Hippocampal formation (tissue), 2 donors: ENCODE measurements at places on chromosomes 7 and 10.

GRCh38 chr7:92909686-92910475, 73.5 kb upstream of the CDK6 start:
- no peak for DNase-seq

- peak; percentile 51 for DNase-seq
Observed at GRCh38 chr7:85041605-85042216, 145.1 kb downstream of the SEMA3D start.

- no peak for DNase-seq
Observed at GRCh38 chr7:134374791-134375190, 58.1 kb upstream of the SLC35B4 start.

DNA sequence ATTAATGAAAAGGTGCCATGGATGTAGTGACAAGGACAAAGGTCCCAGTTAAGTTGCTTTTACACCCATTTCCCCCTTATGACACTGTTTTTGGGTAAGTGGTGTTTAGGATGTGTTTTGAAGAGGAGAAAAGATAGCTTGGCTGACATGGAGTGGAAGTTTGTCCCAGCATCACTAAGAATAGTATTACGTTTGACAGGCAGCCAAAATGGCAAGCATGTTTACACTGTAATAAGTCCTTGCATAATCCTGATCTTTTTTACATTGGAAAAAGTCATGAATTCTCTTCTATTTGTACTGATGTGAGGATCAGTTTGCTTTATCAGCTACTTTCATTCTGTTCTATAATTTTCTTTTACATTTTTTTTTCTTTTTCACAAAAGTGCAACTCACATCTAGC, 137.8 kb downstream of the CHRM2 start:
- no peak for DNase-seq

- peak; percentile 66 for DNase-seq
Observed at GRCh38 chr7:6589829-6590644, at the start of gene INTS15. TSS of gene INTS15 (plus strand) at chr7:6590021. CDS start at chr7:6590284, 263 bp downstream.

DNA sequence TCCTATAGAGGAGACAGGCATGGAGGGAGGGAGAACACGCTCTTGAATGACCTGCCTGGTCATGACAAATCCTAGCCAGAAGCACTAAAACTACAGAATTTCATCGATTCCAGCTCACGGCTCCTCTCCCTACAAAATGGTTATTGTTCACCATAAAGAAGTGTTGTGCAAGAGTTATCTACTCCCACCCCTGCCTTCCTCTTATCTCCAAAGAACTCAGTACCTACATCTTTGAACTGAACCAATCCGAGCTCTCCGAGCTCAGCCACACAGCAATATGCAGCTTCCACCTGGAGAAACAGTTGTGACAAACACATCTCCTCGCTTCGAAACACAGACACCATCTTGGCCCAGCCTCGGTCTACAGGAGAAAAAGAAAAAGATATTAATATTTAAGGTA, 26.9 kb upstream of the TMEM213 start:
- DNase-seq, result no peak

DNA sequence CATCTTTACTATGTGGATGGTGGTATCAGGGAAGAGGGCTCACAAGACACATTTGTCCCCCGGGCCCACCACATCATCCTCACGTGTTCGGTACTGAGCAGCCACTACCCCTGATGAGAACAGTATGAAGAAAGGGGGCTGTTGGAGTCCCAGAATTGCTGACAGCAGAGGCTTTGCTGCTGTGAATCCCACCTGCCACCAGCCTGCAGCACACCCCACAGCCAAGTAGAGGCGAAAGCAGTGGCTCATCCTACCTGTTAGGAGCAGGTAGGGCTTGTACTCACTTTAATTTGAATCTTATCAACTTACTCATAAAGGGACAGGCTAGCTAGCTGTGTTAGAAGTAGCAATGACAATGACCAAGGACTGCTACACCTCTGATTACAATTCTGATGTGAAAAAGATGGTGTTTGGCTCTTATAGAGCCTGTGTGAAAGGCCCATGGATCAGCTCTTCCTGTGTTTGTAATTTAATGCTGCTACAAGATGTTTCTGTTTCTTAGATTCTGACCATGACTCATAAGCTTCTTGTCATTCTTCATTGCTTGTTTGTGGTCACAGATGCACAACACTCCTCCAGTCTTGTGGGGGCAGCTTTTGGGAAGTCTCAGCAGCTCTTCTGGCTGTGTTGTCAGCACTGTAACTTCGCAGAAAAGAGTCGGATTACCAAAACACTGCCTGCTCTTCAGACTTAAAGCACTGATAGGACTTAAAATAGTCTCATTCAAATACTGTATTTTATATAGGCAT, 9.1 kb upstream of the CSGALNACT2 start:
- no peak for DNase-seq

DNA sequence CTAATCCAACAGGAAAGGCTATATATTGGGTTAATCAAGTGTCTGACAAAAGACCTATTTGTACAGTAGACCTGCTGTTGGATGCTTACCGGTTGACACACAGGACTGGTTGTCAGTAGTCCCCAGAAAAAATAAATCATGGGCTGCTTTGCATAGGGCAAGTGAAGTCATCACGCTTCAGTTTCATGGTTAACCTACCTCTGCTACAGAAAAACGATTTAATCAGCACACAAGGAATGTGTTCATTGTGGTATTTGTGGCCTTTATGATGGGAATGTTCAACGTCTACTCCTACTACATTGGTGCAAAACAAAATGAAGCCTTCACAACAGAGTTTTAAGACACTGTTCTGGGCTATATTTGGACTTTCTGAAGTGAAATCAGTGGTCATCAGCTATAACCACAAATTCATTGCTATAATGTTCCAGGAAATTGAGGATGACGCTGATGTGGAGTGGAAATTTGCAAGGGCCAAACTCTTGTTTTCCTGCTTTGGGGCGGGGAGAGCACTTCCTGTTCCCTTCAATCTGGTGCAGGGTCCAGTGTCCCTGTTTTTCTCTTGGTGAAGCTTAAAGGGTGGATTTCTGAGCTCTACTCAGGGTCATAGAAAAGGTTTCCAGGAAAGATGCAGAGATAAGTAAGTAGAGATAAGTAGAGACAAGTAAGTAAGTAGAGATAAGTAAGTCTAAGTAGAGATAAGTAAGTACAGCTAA, 39.3 kb upstream of the GGCT start:
- no peak for DNase-seq

DNA sequence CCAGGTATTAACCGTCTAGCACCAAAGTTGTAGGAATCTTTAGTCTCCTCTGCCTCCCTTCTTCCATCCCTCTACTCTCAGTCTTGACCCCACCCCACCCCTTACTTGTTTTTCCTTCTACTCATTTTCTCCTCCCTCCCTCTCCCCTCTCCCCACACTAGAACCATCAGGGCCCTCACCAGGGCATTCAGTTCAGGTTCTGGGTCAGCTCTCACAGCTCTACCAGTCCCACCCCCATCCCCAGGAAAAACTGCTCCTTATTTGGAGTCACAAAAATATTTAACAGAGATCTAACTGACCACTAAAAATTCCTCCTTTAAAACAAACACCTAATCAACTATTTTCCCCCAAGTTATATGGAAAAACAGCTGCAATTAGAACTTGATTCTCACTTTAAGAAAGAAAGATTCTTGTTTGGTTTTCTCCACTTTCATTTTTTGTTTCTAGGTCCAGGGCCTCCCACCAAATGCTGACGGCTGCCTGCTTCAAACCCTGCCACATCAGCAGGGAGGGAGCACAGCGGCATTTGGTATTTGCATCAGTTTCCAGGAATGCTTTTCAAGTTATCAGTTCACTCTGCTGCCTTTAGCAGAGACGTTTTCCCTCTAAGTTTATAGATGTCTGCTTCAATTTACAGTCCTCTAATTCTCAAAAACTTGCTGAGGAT, 2.8 kb upstream of the COL1A2 start:
- no peak for DNase-seq

DNA sequence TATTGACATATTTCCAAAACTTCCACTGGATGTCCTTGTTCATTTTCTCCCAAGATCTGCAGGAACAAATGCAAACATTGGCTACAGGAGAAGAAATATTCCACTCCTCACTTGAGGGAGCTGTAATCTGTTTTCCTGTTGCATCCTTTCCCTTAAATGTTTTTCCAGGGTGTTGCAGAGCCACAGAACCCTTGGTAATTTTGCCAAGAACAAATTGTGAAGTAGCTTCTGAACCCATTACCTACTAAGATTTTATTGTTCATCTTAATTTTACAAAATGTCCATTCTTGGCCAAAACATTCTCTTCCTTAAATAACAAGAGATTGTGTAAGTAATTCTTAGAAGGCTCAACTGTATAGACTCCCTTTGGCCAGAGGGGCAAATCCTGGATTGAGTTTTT, 177.0 kb downstream of the GNAT3 start:
- peak; percentile 9 for DNase-seq

DNA sequence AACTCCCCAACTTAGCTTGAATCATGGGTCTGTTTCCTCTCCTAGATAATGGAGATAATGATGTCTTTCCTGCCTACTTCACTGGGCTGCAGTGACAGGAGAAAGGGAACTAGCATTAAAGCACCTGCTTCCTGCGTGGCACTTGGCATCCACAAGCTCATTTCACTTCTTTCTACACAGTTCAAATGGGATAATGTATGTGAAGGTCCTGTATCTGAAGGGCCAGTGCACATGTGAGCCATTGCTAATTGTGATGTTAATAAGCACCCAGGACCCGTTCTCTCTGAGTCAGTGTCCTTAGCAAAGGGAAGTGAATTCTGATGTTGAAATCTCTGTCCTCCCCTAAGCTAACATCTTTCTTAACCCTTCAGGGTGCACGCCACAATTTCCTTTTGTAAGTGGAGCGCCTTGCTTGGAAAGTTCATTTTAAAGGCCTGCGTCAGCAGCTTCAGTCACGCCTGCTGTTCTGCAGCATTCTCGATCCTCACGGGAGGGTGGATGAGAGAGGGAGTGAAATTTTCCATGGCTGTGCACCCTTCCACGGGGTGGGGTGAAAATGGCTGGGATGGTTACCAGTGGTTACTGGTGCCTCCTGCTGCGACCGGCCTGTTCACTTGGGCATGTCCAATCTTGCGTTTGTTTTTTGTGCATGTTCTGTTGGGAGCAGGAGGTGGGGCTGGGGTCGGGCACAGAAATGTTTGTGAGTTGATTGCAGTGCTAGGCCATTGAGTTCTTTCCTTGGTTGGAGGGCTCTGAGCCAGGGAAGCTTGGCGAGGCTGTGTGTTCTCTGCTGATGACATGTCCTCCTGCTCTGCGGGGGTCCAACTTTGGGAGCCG, 59.2 kb downstream of the HK1 start:
- DNase-seq, result peak; percentile 21

DNA sequence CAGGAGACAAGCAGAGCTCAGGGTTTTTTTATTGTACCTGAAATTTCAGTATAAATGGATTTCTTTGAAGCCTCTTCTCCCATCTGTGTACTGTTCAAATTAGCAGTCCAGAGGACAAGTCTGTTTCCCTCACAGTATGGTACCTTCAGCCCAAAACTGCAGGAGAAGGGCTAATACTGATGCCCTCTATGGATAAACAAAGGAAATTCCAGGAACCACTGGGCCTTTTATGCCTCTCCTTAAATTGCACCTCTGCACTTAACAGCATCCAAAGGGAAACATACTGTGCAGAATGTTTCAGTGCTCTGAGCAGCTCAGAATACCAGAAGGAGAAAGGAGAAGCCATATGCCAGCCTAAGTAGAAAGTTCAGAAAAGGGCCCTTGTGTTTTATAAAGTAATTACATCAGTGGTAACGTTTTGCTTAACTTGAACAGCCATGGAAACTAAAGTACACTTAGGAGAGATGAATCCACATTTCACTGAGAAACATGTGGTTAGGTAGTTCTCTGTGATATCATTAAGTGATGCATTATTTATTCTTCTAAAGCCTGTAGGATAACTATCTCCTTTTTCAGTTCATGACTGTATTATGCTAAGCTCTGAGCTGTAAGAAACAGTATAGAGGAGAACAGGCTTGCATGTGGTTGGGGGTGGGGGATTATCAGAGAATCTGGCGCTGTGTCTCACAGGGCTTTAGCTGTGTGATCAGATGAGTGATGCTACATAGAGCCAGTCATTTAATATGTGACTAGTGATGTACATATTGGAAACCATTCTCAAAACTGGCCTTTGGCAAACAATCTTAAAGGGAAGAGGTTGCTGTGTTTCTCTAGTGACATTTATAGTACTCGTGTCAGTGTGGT, 111.3 kb downstream of the POU6F2 start:
- no peak for DNase-seq

DNA sequence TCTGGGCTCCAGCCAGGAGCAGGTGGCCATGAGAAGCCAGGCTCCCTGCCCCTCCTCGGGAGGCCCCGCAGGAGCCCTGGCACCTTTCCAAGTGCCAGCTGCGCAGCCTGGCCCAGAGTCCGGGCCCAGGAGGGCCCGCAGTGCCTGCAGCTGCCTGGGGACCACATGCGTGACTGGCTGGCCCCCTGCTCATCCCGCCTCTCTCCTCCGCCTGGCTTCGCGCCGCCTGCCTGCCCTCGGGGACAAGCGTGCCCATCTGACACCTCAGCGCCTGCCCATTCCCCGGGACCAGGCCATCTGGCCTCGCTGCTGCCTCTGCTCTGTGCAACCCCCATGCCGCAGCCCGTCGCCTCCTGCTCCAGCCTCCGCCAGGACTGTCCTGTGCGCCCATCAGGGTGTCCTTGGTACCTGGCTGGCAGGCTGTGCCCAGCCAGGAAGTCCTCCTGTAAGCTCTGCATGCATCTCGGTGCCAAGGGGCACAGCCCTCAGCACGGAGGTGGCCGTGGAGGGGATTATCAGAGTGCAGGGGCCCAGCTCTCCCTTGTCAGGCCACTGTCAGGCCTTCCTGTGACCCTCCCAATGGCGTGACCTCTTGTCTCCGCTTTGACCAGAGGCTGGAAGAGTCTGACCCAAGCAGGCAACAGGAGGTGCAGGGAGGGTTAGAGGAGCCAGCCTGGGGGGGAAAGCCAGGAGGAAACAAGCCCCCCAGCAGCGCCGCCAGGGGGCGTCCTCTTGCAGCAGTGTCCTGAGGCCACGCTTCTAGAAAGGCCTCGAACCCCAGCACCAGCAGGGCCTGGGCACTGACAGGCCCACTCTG, 50.5 kb downstream of the TMEM209 start:
- no peak for DNase-seq

- no peak for DNase-seq
Observed at GRCh38 chr7:30884881-30885280, 26.8 kb upstream of the AQP1 start.

- DNase-seq, result no peak
Observed at GRCh38 chr7:77482015-77482414, 55.1 kb upstream of the PTPN12 start.

DNA sequence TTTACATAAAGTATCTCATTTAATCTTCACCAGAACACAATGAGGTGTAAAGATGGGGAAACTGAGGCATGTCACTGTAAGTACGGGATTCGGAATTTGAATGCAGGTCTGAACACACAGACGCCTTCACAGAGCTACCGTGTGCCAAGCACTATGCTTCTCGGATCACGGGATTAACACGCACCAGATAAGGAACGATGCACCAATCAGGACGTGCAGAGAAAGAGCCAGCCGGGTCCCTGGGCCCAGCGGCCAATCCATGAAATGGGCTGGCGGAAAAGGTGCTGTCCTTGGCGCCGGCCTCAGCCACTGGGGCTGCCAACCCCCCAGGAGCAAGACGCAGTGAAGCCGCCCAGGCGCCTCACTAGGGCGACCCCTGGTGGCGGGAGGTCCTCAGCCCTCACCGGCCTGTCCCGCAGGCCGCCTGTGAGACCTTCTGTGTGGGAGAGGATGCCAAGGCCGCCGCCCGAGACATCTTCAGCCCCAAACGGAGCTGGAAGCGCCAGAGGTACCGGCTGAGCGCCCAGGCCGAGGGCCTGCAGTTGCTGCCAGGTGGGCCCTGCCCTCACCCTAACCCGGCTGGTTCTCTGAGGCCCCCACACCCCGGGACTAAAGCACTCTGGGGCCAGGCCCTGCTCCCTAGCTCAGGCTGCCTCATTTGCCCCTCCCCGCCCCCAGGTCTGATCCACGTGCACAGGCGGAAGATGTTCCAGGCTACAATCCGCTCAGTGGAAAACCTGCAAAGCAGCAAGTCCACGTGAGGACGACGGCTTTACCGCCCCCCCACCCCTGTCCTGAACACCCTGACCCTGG, 15.6 kb downstream of the ATG9B start:
- DNase-seq, result no peak
